ENCODE measurements at places on chromosomes 7 and 10.

DNA sequence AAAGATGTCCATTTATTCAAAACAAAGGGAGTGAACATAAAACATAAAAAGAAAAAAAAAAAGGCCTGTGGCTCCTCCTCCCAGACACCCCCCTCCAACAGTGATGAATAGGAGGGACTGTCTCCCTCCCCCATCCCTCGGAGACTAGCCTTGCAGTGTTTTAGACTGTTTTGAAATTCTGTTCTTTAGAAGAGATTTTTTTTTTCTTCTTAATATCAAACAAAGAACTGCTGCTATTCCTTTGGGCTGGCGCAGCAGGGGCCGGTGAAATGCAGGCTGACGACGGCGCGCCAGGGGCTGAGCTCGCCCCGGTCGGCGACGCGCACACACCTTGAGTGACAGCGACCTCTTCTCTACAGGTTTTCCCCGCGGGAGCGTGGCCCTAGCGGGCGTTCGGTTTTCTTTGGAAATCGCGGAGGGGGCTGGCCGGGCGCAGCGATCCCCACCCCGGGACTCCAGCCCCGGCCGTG is at the start of gene LANCL2:
Gene LANCL2, plus strand, starts transcription at position 133 of the 470 bp plus-strand sequence. CDS start 689 bp downstream, outside the sequence.
- no peak for DNase-seq

DNA sequence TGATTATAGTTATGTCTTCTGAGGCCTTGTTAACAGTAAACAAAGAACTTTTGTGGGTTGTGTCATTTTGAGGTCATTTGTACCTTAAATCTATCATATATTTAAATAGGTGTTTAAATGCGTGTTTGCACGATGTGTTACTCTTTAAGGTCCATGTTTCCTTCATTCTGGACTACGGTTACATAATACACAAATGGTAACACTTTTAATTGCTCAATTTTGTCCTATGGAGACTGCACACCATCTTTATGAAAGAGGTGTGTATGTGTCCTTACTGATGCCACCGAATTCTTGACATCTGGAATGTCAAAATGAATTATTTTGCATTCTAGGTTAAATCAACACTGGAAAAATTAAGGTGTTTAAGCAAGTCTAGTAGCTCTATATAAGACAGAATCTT is 1.7 kb downstream of the PALS2 start:
- DNase-seq = no peak

DNA sequence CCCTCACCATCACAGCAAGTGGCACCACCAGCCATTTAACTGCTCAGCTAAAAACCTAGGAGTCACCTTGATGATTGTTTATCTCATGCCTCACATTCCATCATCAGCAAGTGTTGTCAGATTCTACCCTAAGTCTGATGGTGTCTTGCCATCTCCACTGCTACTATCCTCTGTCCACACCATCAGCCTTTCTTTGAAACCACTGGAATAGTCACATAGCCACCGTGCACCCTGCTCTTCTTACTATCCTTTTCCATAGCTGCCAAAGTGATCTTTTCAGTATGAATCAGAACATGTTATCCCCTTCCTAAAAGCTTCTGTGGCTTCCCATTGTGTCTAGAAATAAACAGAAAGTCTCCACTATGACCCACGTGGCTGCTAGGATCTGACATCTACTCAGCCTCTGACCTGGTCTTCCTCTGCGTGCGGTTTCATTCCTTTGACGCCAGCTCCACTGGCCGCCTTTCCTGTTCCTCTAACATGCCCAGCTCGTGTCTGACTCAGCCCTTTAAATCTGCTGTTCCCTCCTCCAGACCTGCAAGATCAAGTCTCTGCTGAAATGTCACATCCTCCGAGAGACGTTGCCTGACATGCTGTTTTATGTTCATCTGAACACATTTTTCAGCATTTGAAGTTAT is 16.5 kb upstream of the CHN2 start:
- DNase-seq = peak; percentile 10

DNA sequence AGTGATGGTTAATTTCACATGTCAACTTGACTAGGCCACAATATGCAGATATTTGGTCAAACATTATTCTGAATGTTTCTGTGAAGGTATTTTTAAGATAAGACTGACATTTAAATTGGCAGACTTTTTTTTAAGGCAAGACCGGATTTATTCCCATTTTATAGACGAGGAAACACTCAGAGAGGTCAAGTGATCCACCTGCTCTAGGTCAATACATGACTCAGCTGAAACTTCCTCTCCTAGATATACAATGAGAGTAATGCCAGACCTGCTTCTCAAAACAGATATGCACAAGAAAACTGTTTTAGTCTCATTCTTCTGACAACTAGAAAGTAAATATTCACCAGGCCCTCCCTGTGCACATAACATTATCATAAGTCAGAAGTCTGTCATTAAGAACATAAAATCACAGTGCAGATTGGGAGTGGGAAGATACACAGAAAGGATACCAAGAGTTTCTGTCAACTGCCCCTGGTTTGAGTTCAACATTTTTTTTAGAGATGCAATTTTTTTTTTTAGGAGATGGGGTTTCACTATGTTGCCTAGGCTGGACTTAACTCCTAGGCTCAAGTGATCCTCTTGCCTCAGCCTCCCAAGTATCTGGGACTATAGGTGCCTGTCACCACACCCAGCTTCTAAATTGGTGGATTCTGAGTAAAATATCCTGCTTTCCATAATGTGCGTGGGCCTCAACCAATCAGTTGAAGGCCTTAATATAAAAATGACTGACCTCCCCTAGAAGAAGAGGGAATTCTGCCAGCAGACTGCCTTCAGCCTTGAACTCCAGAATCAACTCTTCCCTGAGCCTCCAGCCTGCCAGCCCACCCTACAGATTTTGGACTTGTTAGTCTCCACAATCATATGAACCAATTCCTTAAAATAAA is 121.4 kb downstream of the ZFAND4 start:
- DNase-seq = no peak

DNA sequence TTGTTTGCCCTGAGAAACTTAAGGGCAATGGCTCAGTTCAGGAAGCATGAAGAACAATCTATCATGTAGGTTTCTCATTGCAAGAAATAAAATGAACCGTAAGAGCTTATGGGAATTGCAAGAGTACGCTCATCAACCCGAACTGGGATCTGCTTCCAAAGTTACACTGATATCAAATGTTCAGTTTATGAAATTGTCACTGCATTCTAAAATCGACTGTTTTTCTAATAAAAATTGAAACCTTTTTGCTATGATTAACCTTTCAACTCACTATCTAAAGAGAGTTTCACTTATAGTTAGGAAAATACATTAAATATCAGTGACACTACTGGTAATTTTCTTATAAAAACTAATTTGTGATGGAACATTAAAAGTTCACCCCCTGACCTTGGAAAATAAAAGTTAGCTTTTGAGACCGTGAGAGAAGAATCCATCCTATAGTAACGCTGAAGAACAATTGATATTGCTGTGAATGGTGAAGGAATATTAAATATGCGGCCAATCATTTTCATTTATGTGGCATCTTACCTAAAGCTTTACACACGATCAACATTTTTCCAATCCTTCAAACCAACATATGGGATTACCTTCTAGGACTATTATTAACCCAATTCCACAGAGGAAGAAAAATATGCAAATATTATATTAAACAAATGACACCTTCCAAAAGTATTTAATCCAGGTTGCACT is 2.2 kb downstream of the MEOX2 start:
- DNase-seq = no peak

DNA sequence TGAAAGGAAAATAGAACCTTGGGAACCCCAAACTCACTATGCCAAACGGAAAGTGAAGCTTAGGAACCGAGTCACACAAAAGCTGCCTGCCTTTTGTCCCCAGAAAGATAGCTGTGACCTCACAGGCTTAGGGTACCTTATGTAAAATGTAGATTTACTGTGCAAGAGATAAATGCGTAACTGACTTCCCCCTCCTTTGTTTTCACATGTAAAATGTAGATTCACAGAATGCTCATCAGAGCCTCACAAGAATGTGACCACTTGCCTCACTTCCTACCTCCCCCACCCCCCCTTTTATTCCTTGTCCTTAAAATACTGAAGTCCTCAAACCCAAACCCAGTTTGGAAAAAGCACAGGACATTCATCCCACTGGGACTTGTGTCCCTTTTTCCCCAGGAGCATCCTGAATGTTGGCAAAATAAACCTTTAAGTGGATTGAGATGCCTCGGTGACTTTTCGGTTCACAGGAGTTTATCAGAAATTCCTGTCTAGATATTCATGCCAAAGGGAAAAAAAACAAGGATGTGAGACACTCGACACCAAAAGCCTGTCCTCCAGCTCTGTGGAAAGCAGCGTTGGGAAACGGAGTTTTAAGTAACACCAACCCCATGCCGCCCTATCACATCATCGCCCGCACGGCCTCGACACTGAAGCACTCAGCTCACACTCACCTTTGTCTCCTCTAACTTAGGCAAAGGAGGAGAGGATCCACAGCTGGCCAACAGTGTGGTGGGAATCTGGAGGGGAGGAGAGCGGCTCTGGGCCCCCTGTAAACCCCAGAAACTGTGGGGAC is 45.9 kb downstream of the SVIL start:
- DNase-seq = no peak

- DNase-seq = no peak
Measured at GRCh38 chr10:76998451-76998850, 639.2 kb downstream of the KCNMA1 start.

- no peak for DNase-seq
Measured at GRCh38 chr10:92479547-92479946, 94.3 kb downstream of the IDE start.

- DNase-seq = no peak
Measured at GRCh38 chr7:47776335-47776734, 171.9 kb downstream of the PKD1L1 start.

- DNase-seq = no peak
Measured at GRCh38 chr10:11095374-11095801, 77.7 kb downstream of the CELF2 start.

- DNase-seq = no peak
Measured at GRCh38 chr7:44518761-44519160, 22.4 kb downstream of the NPC1L1 start.

DNA sequence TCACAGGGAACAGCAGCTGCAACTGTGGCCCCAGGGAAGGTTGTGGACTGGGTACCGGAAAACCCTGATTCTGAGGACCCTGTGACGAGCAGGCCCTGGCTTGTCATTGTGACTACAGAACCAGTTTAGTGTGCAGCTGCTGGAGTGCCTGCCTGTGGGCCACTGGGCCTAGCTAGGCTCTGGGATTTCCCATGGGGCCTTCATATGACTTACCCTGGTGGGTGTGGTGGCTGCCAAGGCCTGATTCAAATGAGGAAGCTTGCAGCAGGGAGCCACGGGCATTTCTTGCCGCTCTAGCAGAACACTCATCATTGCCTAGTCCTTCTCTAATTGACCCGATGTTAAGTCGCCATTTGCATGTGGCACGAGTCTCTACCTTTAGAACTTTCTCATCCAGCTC is 14.7 kb upstream of the CAMK2G start:
- peak; percentile 17 for DNase-seq

GRCh38 chr7:4745971-4746919 is 29.2 kb upstream of the AP5Z1 start:
- DNase-seq = no peak
